ENCODE measurements at places on chromosomes 5 and 9. TPM values are rescaled to one million over a fixed set of nuclear protein-coding genes. Genes with fewer than 3 reads are reported as not detected.

The TMEM215 gene
- not detected for total RNA-seq

The EPB41L4B gene
- not detected for total RNA-seq

The PFN3 gene
- total RNA-seq = not detected

The KIF24 gene
- total RNA-seq = 12.5 TPM

The CCDC192 gene
- not detected for total RNA-seq

The SLC45A2 gene
- 0.19 TPM for total RNA-seq

The PCDH12 gene
- total RNA-seq = 0.82 TPM

The ACTBL2 gene
- not detected for total RNA-seq

The PIP5K1B gene
- 0.73 TPM for total RNA-seq

DNA sequence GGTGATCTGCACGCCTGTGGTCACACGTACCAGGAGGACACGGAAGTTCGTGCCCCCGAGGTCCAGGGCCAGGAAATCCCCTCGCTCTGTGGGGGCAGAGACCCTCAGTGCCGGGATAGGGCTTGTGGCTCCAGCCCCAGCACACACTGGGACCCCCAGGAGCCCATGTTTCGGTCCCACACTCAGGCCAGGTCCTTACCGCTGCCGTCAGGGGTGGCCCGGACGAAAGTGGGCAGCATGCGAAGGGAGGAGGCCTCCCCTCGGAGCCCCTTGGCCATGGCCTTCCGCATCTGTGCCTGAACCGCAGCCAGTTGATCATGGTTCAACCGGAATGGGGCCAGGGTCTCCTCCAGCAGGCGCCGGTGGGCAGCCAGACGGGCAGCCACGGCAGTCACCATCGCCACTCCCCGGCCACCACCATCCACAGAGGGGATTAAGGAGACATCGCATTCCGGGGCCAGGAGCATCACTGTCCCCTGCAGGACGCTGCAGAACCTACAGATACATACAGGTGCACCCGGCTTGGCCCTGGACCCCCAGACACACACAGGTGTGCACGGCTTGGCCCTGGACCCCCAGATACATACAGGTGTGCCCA, 11.8 kb downstream of the HK3 start:
- no peak for DNase-seq

- DNase-seq = no peak
These were observed 745.3 kb downstream of the DTWD2 start for GRCh38 chr5:118243068-118243467.

DNA sequence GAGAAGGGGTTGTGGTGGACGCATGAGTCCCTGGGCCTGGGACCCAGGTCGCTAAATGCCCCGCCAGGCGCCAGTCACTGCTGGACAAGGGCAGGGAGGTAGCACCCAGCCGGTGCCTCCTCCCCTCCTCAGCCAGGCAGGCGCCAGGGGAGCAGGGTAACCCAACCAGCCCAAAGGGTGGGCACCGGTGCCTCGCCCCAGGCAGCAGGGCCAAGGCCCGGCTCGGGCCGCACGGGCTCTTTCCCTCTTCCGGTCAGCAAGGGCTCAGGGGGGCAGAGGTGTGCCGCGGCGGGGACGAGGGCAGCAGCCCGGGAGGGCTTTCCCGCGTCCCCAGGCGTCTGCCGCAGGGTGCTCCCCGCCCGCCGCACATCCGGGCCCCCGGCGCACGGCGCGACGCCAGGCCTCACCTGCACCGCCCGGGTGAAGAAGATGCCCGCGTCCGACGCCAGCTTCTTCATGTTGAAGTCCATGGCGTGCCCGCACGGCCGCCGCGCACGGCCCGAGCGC, 393 bp downstream of the SH3GLB2 start:
- DNase-seq = peak; percentile 74

- peak; percentile 11 for DNase-seq
These were observed 10.5 kb upstream of the TRIM36 start for GRCh38 chr5:115180165-115180709.

GRCh38 chr9:96108691-96109380, 193.1 kb downstream of the HSD17B3 start:
- no peak for DNase-seq

DNA sequence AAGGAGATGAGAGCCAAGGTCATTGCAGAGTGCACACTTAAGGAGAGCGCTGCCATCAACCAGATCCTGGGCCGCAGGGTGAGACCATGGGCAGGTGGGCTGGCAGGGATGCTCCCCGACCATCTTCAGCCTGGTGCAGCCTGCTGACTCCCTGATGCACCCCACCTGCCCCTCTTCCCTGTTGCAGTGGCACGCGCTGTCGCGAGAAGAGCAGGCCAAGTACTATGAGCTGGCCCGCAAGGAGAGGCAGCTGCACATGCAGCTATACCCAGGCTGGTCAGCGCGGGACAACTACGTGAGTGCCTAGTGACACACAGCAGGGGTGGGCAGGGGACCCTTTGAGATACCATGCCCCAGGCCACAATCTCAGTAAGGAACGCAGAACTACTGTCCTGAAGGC, 28.3 kb downstream of the TCF7 start:
- peak; percentile 5 for DNase-seq

GRCh38 chr5:60797482-60798153, 46.5 kb downstream of the ELOVL7 start:
- DNase-seq = no peak

- no peak for DNase-seq
These were observed 10.4 kb downstream of the TEX48 start for GRCh38 chr9:114671605-114672004.

- DNase-seq = no peak
These were observed 21.0 kb downstream of the TENT4A start for GRCh38 chr5:6734243-6734700.

DNA sequence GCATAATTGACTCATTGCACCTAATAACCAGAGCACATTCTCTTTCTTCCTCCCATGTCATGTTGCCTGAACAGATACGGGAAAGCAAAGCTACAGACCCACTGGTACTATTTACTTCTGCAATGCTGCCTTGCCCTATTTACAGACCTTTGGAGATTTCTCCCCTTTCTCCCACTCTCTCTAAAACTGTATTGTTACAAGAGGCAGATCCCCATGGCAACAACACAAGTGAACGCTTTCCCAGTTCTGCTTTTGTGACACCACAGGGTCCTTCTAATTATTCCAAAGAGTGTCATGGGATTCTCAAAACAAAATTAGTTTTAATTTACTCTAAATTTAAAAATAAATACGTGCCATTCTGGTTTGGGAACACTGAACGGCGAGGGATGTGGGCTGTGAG, 104.7 kb downstream of the KCTD16 start:
- DNase-seq = no peak

GRCh38 chr5:138051441-138052296, 18.8 kb upstream of the FAM13B start:
- no peak for DNase-seq

- peak; percentile 46 for DNase-seq
These were observed 21.7 kb downstream of the F2RL2 start for GRCh38 chr5:76601470-76601869.

DNA sequence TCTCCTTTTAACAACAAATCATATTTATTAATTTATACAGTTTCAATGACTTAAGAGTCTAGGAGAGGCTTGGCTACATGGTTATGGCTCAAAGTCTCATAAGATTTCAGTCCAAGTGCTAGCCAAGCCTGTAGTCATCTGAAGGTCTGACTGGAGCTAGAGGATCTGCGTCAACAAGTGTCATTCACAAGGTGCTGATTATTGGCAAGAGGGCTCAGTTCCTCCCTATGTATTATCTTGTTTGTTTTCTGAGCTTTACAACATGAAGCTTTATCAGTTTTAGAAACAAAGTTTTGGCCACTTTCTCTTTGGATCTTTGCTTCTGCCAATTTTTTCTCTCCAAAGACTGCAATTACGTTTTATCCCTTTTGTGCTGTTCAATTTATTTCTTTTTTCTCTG, 94.7 kb downstream of the RICTOR start:
- no peak for DNase-seq

GRCh38 chr5:150289551-150290390, at the start of gene CAMK2A:
CAMK2A (minus strand) TSS chr5:150289773; CDS start chr5:150289625, 148 bp downstream.
- peak; percentile 12 for DNase-seq

GRCh38 chr5:40603378-40603777, 76.3 kb upstream of the PTGER4 start:
- DNase-seq = no peak

DNA sequence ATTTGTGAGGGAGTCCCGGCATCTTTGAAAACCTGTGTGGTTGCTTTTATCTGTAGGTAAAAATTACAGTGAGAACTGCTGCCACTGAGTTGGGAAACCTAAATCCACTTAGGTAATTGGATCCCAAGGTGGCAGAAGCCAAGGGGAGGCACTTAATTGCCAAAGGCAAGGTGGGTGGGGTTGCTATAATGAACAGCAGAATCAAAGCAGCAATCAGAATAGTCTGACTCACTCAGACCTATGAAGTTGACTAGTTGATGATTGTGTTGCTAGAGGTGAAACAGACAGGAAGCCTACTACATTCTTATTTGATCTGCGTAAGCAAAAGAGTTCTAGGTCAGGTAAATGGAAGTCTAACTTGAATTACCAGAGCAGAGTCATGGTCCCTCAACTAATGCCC, 17.3 kb upstream of the BICD2 start:
- no peak for DNase-seq

GRCh38 chr9:136854842-136855460, 2.8 kb downstream of the MAMDC4 start:
- DNase-seq = no peak
